ENCODE measurements at places on chromosomes 3 and 15.

DNA sequence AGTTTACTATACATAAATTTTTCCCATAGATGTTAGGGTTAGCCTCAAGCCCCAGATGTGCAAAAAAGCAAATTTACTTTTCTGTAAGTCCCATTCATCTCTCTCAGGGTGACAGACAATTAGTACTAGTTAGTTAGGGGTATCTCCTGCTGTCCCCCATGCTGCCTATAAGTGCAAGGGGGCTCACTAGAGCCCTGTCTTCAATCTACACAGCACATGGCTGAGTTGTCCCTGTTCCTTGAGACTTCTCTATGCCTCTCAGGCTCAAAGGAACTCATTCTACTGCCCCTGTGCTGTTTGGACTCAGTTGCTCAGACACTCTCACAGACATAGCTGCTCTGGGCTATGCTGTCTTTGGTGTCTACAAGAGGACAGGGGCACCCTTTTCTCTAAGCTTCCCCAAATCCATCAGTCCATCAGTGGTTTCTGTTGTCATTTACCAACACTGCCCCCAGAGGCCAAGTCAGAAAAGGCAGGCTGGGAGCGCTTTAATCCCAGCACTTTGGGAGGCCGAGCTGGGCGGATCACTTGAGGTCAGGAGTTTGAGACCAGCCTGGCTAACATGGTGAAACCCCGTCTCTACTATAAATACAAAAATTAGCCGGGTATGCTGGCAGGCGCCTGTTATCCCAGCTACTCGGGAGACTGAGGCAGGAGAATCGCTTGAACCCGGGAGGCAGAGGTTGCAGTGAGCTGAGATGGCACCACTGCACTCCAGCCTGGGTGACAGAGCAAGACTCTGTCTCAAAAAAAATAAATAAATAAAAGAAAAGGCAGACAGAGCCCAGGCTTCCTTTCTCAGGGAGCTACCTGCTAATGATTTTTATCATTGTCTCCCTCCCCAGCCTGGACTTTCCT lies 31.4 kb upstream of the PRTG start:
- no peak for DNase-seq

GRCh38 chr3:93969997-93970396 lies 3.7 kb downstream of the PROS1 start:
- no peak for DNase-seq

DNA sequence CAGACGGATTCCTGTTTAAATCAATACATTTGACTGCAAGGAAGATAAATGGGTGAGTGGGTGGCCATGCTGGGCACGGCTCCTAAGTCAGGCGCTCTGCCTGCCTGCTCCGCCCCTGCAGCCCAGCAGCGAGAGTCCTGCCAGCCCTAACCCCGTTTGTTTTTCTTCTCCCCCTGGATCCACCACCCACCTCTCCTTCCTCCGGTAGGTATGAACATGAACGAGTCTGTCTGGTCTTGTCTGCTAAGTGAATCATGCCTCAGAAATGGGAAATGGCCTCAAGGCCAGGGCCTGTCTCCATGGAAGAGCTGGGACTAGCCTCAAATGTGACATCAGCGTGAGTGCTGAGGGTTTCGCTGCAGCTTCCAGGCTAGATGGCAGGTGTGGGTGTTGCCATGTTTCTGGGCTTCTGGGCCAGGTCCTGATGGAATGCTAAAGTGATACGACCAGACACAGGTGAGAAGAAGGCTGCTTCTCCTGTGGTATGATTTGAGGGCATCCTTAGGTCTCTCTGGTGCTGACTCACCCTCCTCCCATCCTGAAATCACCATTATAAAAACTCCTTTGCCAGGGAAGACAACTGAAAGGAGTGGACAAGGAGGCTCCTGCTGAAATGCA lies 5.6 kb upstream of the FEM1B start:
- no peak for DNase-seq

DNA sequence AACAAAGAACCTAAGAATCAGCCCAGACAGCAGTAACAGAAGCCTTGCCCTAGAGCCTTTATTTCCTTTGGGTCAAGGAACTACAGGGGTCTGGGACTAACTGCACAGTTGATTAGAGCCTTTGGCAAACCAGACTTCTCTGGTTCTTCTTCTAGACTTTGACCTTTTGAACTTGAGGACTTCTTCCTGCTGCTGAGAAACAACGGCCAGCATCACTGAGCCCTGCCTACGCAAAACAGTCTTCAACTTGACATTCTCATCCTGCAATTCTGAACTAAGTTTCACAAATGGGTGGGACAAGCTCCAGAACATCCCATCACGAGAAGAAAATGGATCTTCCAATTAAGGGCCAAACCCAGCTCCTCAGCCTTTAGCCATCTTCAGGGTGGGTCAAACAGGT lies 31.4 kb downstream of the CMTM6 start:
- DNase-seq = no peak

GRCh38 chr3:79881431-79881830 lies 113.6 kb upstream of the ROBO1 start:
- no peak for DNase-seq

- DNase-seq = no peak
These were observed 22.5 kb downstream of the TOPAZ1 start for GRCh38 chr3:44264146-44264545.
